GM12864 (cell line): ENCODE measurements at places on chromosomes 12 and 14.

DNA sequence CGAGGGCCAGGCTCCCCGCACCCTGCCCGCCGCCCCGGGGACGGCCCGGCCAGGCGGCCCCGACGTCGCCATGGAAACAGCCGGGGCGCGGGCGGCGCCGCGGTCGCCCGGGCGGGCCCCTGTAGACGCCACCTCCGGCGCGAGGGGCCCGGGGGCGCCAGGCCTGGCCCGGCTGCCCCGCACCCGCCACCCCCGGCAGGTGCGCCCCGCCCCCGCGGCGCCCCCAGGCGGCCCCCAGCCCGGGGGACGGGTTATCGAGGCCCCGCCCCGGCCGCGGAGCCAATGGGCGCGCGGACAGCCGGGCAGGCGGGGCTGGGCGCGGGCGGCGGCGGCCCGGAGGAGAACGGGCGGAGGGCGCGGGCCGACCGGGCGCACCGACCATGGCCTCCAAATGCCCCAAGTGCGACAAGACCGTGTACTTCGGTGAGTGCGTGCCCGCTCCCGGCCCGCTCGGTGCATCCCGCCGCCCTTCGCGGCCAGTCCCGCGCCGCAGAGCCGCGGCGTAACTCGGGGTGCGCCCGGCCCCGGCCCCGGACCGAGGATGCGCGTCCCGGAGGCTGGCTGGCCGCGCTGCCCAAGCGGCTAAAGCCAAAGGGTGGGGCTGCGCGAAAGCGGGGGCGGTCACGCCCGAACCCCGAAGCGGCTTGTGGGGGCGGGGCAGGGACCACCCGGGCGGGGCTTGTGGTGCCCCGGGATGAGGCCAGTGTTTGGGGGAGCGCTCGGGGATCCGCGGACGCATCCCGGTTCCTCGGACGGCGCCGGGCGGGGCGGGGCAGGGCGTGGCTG, at the start of gene CRIP2:
TSS of gene CRIP2 (plus strand) at position 339 of the 786 bp plus-strand sequence. CDS start at position 381, 42 bp downstream.
- DNase-seq = no peak

GRCh38 chr14:73460691-73461127, 2.4 kb upstream of the NUMB start:
- DNase-seq = no peak

DNA sequence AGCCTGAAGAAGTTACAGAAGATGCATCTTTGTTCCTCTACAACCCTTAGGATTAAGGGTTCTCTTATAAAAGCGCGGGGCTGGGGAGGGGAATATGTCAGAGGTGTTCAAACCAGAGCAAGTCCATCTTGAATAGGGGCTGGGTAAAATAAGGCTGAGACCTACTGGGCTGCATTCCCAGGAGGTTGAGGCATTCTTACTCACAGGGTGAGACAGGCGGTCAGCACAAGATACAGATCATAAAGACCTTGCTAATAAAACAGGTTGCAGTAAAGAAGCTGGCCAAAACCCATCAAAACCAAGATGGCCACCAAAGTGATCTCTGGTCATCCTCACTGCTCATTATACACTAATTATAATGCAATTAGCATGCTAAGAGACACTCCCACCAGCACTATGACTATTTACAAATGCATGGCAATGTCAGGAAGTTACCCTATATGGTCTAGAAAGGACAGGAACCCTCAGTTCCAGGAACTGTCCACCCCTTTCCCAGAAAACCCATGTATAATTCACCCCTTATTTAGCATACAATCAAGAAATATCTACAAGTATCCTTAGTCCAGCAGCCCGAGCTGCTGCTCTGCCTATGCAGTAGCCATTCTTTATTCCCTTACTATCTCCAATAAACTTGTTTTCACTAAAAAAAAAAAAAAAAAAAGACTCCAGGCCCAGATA, 108.1 kb upstream of the FOXN3 start:
- no peak for DNase-seq

DNA sequence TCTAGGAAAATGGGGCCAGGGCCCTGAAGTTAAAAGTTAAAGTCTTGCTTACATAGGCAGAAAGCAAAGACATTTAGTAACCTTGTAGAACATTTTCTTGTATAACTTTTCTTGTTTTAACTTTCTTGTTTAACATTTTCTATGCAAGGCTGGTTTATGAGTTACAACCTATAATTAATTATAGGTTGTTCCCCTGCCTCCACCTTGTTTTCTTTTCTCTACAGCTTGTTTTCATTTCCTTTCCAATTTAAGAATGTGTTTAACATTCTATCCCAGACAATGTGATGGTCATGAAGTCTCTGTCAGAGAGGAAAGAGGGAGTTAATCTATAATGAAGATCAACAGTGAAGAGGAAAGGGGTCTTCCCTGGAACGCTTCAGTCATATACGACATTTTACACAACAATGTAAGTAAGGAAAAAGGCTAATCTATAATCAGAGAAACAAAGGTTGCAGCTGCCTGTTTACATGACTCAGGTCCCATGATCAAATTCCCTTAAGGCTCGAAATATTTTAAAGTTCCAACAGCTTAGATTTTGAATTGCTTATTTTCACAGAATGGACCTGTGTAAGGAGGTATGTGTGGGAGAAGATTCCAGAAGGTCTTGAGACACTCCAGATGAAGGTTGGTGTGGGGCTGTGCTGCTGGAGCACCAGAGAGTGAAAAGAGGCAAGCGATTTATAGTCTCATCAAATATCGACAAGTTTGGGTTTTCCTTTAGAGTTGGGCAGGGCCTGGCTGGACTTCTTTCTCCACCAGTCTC, 34.2 kb upstream of the TCL1B start:
- no peak for DNase-seq

DNA sequence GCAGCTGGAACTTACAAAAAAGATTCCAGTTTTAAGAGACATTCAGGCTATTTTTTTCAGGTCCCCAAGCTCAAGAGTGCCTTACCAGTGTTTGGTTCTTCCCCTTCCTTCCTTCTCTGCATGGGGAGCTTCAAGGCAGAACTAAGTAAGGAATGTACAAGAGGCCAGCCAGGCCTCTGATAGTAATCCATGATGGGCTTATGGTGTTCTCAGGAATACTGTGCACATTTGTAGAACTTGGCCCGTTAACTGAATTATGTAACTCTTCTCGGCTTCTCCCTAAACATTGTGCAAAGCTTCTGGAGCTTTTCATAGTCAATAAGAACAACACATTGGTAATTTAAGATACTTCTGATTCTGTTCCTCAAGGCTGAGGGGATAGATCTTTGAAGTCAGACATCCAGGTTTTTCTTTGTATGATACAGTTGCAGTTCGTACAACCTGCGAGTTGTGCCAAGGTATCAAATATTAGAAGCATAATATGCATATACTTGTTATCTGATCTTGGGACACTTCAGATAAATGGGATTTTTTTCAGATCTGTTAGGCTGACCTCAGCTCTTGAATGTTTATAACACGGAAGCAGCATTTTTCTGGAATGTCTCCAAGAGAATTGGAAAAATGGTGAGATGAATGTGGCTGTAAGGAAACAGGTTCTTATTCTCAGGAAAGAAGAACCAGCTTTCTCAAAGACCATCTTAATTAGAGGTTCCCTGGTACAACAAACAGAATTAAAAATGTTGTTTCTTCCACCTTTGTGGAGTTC, 148.6 kb downstream of the ANO4 start:
- no peak for DNase-seq

GRCh38 chr12:24079083-24079482, 129.6 kb upstream of the SOX5 start:
- DNase-seq = no peak

DNA sequence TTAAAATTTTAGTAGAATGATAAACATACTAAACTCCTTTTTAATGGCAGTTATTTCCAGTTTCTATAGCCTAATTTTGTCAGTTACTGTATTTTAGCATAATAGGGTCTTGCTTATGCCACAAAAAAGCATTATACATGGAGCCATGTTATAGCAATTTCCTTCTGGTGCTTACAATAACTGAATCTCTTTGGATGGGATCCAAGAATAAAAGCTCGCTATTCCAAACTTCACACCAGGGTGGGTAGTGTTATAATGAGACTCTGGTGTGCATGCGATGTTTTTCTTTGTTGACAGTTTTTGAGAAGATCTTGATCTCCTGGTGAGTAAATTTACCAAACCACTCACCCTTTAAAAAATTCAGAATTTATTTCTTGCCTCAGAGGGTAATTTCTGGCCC, 90.4 kb upstream of the CCDC91 start:
- no peak for DNase-seq

- no peak for DNase-seq
Observed at GRCh38 chr12:100214518-100214917, 13.9 kb downstream of the ACTR6 start.

DNA sequence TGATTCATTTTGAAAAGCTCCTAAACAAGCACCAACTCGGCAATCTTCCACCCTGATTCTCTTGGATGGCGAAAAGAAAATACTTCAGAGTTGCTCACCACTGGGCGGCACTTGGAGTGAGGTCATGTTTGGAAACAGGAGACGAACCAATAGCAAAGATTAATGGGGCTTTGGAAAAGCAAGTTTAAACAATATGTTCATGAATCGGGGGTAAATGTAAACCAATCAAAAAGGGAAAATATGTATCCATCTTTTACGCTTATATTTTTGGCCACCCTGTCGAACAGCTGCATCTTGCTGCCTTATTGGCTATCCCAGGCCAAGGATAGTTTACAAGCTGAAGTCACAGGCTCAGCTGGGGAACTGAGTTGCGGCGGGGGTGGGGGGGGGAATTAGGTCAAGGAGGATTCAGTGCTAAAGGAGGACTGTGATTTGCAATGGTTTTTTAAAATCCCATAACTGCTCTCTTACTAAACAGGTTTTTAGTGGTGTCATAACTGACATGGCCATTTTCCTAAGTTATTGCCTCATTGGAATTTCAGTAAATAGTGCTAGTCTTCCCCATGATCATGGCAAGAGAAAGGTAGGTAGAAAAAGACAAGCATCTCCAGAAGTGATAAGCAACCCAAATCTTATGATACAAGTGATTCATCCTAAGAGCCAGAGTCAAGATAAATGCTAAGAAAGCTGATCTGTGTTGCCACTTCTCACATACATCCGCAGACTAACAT, 210.6 kb downstream of the PHLDA1 start:
- no peak for DNase-seq

DNA sequence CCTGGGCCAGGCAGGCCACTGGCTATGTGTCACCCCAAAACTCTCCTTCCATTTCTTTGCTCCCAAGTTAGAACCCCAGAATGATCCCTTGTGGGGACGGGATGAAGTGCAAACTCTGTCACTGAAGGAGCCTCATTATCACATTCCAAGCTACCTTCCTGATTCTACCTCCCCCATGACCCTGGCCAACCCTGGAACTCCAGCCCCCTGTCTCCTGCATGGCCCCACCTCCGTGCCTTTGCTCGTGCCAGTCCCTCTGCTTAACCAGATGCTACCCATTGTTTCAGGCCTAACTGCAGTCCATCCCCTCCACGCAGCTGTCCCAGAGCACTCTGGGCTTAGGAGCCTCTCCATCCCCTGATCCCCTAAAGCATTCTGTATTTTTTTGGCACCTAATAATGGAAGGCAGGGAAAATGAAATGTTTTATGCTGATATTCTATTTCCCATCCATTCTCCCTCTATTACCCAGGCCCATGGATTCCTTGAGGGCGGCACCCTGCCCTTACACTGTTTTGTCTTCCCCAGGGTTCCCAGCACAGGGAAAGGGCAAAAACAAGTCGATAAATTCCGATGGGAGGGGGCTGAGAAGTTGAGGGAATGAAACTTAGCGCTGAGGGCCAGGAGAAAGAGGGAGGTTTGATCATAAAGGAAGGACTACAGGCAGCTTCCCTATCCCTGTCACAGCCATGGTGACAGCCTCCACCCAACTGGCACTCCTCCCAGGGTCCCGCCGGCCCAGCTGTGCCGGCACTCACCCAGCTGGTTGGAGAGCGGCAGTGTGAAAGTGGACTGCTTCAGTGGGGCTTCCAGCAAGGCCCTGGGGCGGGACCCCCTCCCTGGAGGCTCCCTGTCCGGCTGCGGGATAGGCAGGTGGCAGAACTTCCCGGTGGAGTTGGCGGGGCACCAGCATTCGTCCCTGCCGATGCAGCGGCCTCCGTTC, 58.1 kb downstream of the ISCA2 start:
- no peak for DNase-seq

DNA sequence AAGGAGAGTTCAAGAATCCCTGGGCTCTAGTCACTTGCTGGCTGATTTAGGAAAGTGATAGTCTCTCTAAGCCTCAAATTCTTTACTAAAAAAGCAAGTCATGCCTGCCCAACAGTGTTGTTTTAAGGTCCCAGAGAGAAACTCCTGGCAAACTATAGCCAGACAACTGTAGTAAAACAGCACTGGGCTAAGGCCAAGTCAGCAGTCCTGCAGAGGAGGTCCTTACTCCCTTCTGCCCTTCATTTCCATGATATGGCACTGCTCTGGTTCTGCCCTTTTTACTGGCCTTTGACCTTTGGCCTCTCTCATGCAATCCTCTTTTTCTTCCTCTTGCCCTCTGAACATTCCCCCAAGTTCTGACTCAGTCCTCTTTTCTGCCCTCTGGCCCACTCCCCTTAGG, 74.9 kb downstream of the VWF start:
- DNase-seq = no peak
